Hepatic stellate cell (primary cell): ENCODE measurements at places on chromosomes 2 and 18.

- DNase-seq: peak; percentile 18
Measured at GRCh38 chr2:68434981-68435380, 32.1 kb downstream of the FBXO48 start.

GRCh38 chr2:218482651-218483050 lies 63.7 kb downstream of the VIL1 start:
- DNase-seq: no peak

GRCh38 chr2:224101820-224102630 lies 62.9 kb upstream of the SERPINE2 start:
- peak; percentile 71 for DNase-seq

DNA sequence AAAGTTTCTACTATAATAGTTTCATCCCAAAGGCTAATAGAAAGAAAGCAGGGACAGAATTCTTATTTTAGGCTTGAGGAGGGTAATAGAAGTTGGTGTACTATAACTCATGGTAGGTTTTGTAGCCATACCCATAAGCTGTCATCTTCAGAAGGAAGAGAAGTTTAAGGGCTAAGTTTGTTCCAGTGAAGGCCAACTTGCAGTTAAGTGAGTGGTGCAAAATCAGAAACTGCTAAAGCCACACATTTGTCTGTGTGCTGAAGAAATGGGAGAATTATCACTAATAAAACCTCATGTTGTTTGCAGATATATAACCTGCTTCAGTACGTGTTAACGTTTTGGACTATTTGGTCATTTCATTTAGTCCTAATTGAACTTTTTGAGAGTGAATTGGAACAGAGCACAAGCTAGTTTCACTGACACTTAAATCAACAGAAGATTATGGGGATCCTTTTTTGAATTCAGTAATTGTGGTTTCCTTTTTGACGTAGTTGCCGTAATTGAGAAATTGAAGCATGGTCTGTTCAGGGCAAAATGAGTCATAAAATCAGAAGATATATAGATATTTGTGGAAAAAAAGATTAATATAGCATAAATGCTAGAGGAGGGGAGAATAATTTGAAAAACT lies 69.1 kb downstream of the PHLPP1 start:
- DNase-seq: no peak

DNA sequence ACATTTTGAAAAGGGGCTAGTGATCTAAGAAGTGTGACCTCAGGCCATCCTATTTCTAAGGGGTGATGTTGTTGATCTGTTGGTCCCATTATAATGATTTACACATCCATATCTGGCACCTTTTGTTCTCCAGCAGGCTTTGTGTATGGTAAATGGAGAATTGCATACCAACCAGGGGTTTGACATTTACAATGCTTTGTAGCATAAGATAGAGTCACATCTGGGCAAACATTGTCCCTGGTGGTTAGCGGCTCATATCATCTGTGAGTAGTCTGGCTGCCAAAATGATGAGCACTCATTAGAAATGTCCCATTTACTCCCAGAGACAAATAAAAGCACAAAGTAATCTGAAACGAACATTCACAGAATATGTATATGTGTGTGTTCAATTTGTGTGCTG lies 1775.5 kb upstream of the CELF4 start:
- no peak for DNase-seq

DNA sequence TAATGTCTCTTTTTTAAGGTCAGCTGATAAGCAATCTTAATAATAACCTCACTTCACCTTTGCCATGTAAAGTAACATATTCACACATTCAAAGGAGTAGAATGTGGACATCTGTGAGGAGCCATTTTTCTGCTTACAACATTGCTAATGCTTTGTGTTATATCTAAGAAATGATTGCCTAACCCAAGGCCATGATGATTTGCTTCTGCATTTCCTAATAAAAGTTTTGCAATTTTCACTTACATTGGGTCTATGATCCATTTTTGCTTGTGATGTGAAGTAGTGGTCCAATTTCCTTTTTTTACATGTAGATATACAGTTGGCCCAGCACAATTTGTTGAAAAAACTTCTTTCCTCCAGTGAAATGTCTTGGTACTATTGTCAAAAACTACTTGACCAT lies 22.0 kb downstream of the RELCH start:
- DNase-seq: no peak

DNA sequence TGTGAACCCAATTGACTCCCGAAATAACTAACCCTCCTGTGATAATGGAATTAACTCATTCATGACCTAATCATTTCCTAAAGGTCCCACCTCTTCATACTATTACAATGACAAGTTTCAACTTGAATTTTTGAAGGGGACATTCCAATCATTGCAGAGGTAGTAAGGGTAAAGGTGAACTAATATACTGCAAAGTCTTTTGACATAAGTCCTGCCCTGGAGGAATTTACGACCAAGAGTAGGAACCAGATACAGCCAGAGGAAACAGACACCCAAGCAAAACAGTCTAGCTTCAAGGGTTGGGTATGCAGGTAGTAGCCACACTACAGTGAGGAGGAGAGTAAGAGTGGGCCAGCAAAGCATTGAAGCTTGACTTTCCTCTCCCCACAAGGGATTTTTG lies 1.2 kb upstream of the SRBD1 start:
- no peak for DNase-seq

- DNase-seq: no peak
Measured at GRCh38 chr18:48462510-48462909, 53.3 kb upstream of the ZBTB7C start.

DNA sequence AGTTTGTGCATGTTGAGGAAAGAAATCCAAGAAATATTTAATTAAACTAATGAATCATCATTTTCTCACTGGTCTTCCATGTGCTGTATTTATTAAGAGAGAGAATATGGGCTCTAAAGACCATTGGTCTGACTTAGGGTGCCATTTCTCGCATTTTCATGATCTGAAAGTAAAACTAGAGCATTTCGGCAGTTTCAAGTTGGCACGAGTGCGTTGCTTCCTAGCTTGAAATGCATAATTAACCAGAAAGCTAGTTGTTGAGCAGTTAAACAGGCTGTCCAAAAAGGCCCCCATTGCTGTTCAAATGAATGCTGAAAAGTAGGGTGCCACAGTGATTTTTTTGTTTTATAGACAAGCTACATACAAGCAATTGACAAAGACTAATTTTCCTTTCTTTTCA lies 47.4 kb downstream of the SLC8A1 start:
- DNase-seq: no peak

- DNase-seq: no peak
Measured at GRCh38 chr2:141767051-141767450, 363.8 kb downstream of the LRP1B start.

DNA sequence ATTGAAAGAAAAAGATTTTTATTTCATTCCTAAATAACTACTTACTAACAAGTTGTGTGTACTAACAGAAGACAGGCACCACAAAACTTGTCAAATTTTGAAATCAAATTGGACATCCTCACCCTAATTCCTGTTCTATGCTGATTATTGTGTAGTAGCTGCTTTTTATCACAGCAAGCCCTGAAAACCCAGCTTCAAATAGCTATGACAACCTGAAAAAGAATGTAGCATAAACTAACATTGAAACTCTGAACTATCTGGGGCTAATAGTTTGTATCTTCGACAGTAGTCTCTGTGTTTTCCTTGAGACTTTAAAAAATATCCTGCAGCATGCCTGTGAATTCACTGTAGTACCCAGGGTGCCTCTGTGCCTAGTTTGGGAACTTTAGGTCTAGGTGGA lies 122.6 kb downstream of the WDPCP start:
- peak; percentile 20 for DNase-seq

- DNase-seq: no peak
Measured at GRCh38 chr2:181126311-181126868, 146.0 kb downstream of the UBE2E3 start.

DNA sequence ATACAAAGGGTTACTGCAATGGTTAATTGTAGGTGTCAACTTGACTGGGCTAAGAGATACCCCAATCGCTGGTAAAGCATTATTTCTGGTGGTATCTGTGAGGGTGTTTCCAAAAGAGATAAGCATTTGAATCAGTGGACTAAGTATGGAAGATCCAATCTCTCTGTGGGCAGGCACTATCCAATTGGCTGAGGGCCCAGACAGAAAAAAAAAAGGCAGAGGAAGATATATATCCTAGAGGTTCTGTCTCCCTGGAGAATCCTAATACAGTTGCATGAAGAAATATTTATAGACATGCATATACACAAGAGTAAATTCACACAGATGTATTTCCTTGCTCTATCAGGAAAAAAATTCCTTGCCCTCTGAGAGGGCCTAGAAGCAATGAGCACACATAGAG lies 43.9 kb downstream of the TBC1D8 start:
- no peak for DNase-seq

DNA sequence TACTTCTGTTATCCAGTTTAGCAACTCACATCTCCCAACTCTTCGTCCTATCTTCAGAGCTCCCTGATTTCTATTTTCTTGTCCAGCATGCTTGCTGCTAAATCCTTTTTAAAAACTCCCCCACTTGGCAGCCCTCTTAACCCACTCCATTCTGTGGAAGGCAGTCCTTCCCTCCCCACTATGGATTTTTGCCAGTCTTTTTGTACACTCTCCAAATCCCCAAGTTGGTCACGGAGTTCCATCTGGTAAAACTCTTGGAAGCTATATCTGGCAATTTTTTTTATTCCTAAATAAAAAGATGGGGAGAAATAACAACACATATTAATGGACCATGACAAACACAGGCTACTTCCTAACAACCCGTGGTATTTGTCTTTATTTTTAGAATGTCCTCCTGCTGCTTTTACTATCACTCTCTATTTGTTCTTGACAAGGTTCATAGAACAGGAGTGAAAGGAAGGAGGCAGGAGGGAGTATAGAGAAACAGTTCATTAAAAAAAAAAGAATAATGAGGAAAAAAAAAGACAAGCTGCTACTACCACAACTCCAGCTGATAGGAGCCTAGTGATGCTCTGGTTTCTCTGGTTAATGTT lies 120.0 kb upstream of the THSD7B start:
- no peak for DNase-seq

- DNase-seq: no peak
Measured at GRCh38 chr2:104708967-104709366, 144.9 kb upstream of the POU3F3 start.

- no peak for DNase-seq
Measured at GRCh38 chr2:228590681-228591080, 409.2 kb upstream of the SPHKAP start.

- no peak for DNase-seq
Measured at GRCh38 chr18:32298171-32298667, 108.4 kb downstream of the MEP1B start.

GRCh38 chr2:171598713-171599319 lies 76.5 kb downstream of the CYBRD1 start:
- peak; percentile 79 for DNase-seq

GRCh38 chr18:12014086-12014485 lies 32.8 kb downstream of the IMPA2 start:
- DNase-seq: no peak

GRCh38 chr2:159090514-159091201 lies 122.2 kb downstream of the TANC1 start:
- peak; percentile 51 for DNase-seq

DNA sequence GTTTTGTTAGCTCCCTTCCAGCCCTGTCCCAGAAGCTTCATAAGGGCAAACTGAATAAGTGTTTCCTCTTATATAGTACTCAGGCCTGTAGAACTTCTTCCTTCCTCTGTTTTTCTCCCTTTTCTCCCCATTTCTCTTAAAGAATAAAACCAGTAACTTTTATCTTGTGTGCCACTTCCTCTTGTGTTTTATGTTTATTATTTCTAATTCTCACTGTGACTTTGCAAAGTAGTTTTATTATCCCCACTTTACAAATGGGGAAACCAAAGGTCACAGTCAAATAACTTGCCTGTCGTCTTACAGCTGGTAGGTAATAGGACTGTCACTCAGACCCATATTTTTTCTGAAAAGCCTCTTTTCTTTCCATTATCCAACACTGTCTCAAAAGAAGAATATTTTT lies 42.4 kb downstream of the RBBP8 start:
- DNase-seq: no peak

DNA sequence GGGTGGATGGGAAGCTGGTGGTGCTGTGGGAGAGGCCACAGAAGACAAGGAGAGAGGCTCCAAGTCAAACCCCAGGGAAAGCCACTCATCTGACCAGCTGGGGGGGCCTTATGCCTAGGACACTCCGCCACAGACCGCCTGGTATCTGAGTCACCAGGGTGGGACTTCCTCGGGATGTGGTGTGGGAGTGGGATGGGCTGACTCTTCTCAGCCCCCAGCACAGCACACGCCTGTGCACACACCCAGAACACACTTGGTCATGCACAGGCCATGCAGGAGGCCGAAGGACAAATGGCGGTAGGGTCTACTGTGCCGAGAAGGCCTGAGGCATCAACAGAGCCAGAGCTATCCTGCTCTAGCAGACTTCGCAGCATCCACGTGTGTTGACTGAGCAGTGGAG lies 136.4 kb downstream of the INHBB start:
- DNase-seq: no peak
